ENCODE measurements at places on chromosomes 2 and 18. TPM values are rescaled to one million over a fixed set of nuclear protein-coding genes. Genes with fewer than 3 reads are reported as not detected.

The EFEMP1 gene
- total RNA-seq, result 75.8 TPM

The HOXD1 gene
- total RNA-seq, result not detected

The OTOS gene
- total RNA-seq, result not detected

The RUFY4 gene
- not detected for total RNA-seq

The M1AP gene
- 4.6 TPM for total RNA-seq

The CRYBA2 gene
- not detected for total RNA-seq

The DCDC2C gene
- not detected for total RNA-seq

The ATP6V1B1 gene
- total RNA-seq, result 4.3 TPM

The ANO7 gene
- 0.10 TPM for total RNA-seq

The KCNK3 gene
- total RNA-seq, result 1.1 TPM

The DSG3 gene
- total RNA-seq, result 32.3 TPM

The GPC1 gene
- 133 TPM for total RNA-seq

The MAP2 gene
- 11.5 TPM for total RNA-seq
